ENCODE measurements at places on chromosomes 12 and 14.

DNA sequence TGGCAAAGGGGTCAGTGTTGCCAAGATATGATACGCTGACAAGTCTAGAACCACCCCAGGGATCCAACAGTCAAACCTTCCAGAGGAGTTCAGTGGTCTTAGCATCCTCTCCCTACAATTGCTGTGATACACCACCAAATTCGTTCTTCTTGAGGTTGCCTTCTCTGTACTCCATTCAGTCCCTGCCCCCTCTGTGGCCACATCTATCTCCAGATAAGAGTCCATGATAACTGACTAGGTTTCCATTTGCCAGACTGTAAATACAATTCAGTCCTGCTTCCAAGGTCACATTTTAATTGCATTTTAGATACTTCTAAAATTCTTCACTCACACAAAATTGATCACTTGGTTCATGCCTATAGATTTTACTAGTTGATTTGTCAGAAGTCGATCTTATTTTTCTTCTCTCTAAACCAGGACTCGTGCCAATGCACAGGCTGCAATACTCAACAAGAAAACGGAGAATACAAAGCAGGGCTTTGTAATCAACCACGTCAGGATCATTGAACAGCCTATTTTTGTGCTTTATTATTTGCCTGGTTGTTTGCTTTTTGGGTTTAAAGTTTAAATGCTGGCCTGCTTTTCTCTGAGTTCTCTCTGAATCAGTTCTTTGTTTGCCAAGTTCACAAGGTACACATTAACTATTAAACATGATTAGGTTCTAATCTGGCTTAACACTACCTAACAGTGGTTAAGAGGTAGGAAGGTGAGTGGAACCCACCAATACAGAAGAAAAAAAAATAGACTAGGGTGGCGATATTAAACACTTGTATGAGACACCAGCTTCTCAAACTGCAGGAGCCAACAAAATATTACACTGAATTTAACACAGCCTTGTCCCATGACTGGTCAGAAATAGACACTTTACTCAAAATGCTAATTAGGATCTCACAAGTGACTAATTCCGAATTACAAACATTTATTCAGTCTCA, 5.3 kb upstream of the TSPAN8 start:
- no peak overlapping the region for H3K4me3 ChIP-seq
- H3K27me3 ChIP-seq: no peaks in the 10 kb centered on the region
- H3K27ac ChIP-seq: no peak overlapping the region

GRCh38 chr12:3305904-3306619, 184.9 kb upstream of the PRMT8 start:
- H3K4me1 ChIP-seq: no peaks in the 10 kb centered on the region
- DNase-seq: no peak
- no peaks in the 10 kb centered on the region for H3K27me3 ChIP-seq
- H3K36me3 ChIP-seq: no peaks in the 10 kb centered on the region

GRCh38 chr14:55746558-55746957, 166.6 kb downstream of the KTN1 start:
- no peak overlapping the region for H3K4me3 ChIP-seq
- DNase-seq: no peak
- H3K36me3 ChIP-seq: no peaks in the 10 kb centered on the region

GRCh38 chr12:57935331-57935730, 6.0 kb upstream of the ATP23 start:
- H3K36me3 ChIP-seq: peaks cover 6% of the 10 kb centered on the region
- H3K4me1 ChIP-seq: peaks cover 29% of the 10 kb centered on the region
- H3K4me3 ChIP-seq: peak overlapping the region; percentile 94
- no peak for DNase-seq
- H3K27me3 ChIP-seq: no peaks in the 10 kb centered on the region

GRCh38 chr12:29732191-29732590, 51.6 kb downstream of the TMTC1 start:
- H3K36me3 ChIP-seq: no peaks in the 10 kb centered on the region
- no peak overlapping the region for H3K4me3 ChIP-seq
- no peaks in the 10 kb centered on the region for H3K4me1 ChIP-seq
- no peak overlapping the region for H3K27ac ChIP-seq
- no peaks in the 10 kb centered on the region for H3K27me3 ChIP-seq
- DNase-seq: no peak

- H3K36me3 ChIP-seq: no peaks in the 10 kb centered on the region
- no peak overlapping the region for H3K4me3 ChIP-seq
- peaks cover 37% of the 10 kb centered on the region for H3K27me3 ChIP-seq
- H3K4me1 ChIP-seq: peaks cover 9% of the 10 kb centered on the region
- H3K27ac ChIP-seq: no peak overlapping the region
Measured at GRCh38 chr14:89011355-89012281, 187.2 kb downstream of the TTC8 start.

- H3K27me3 ChIP-seq: no peaks in the 10 kb centered on the region
- H3K36me3 ChIP-seq: peaks cover 5% of the 10 kb centered on the region
- H3K4me3 ChIP-seq: no peak overlapping the region
- H3K27ac ChIP-seq: no peak overlapping the region
Measured at GRCh38 chr12:4353785-4354208, 25.7 kb downstream of the FGF23 start.

GRCh38 chr12:108642899-108643654, 9.4 kb upstream of the SELPLG start:
- H3K27me3 ChIP-seq: no peaks in the 10 kb centered on the region
- H3K36me3 ChIP-seq: no peaks in the 10 kb centered on the region
- no peak for DNase-seq

DNA sequence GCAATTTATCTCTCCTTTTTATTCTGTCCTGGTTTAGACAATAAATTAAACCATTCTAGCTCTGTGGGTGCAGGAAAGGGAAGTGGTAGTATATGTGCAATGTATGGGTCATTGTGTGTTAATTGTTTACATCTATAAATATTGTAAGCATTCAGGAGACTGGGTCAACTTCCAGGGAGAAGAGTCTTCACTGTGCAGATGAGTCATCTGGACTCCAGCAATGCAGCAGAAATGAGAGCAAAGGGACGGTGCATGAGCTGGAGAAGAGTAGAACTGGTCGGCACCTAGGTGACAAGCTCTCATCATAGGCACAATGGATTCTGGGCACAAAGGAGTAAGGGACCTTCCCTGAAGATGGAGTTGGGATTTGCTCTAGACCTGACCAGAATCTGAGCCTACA, 211.1 kb upstream of the DAAM1 start:
- no peak for DNase-seq
- no peak overlapping the region for H3K4me3 ChIP-seq
- H3K27ac ChIP-seq: no peak overlapping the region
- H3K4me1 ChIP-seq: no peaks in the 10 kb centered on the region

DNA sequence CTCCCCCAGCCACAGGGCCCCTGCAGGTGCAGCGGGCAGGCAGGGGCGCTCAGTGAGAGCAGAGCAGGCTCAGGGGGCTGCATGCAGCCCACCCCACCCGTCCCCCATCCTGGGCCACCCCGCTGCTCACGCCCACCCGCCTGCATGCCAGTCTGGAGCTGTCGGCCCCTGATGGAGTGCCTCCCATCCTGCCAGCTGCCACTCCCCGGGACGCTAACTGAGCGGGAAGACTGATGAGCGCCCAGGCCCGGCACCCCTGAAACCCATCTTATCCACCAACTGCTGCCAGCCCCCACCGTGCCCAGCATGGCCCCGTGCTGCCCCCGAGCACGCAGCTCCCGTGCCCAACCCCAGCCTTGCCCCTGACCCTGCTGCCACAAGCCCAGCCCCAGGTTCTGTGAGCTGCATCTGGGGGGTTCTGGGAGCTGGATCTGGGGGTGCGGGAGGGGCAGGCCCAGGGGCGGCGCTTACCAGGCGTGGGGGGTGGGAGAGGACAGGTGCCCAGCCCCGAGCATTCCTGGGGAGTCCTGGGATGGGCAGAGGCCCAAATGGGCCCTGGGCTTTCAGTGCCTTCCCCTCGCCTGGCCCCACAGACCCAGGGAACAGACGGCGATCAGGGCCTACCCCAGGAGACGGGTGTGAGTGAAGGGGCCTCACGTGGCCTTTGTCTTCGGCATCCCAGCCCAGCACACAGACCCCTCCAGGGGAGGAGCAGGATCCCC, 13.3 kb downstream of the AKT1 start:
- H3K27ac ChIP-seq: no peak overlapping the region
- no peaks in the 10 kb centered on the region for H3K27me3 ChIP-seq
- DNase-seq: no peak
- no peaks in the 10 kb centered on the region for H3K36me3 ChIP-seq

GRCh38 chr12:119447126-119447525, 112.6 kb downstream of the CCDC60 start:
- H3K4me3 ChIP-seq: no peak overlapping the region
- H3K27ac ChIP-seq: no peak overlapping the region
- peaks cover 23% of the 10 kb centered on the region for H3K27me3 ChIP-seq
- DNase-seq: no peak

DNA sequence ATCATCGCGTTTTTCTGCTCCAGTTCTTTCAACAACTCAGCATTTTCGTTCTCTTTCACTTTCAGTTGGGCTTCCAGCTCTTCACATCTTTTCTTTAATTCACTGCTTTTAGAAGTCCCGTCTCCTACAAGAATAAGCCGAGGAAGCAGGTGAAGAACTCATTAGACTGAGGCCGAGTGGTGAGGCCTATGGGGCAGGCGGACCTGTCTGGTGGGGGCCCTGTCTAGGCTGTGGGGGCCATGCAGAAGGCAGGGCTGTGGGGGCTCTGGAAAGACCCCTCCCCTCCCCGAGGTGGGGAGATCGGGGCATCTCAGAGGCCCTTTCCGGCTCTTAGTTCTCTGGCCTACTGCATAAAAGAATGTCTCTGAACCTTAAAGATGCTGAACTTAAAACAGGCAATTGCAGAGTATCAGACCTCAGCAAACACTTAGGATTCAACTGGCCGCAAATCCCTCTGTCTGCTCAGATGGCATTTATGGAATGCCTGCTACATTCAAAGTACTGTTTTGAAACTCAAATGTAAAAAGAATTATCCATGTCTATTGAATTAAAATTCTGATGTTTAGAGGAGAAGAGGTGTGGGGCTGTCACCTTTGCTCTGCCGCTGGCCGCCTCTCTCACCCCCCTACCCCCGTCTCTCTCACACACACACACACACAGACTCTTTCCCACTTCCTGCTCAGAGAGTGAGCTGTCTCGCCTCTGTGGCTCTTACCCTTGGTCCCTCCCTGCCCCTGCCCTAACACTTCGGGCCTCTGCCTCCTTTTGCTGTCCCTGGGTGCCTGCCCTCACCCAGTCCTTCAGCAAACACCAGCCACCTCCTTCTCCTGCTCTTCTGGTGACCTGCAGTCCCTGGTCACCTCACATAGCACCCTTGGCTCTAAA, 34.7 kb downstream of the CCDC92 start:
- H3K36me3 ChIP-seq: peaks cover 10% of the 10 kb centered on the region
- peak overlapping the region; percentile 67 for H3K27ac ChIP-seq
- H3K4me3 ChIP-seq: peak overlapping the region; percentile 81
- H3K27me3 ChIP-seq: peaks cover 7% of the 10 kb centered on the region
- H3K4me1 ChIP-seq: peaks cover 39% of the 10 kb centered on the region

GRCh38 chr14:22814941-22815713, at the start of gene SLC7A7:
Gene SLC7A7, minus strand, starts transcription at chr14:22815435. Its CDS starts 2,037 bp downstream, at chr14:22813398.
- DNase-seq: no peak
- H3K27ac ChIP-seq: no peak within 1 kb of the TSS
- no peak within 1 kb of the TSS for H3K4me3 ChIP-seq
- H3K27me3 ChIP-seq: no peaks in the 10 kb centered on the region

DNA sequence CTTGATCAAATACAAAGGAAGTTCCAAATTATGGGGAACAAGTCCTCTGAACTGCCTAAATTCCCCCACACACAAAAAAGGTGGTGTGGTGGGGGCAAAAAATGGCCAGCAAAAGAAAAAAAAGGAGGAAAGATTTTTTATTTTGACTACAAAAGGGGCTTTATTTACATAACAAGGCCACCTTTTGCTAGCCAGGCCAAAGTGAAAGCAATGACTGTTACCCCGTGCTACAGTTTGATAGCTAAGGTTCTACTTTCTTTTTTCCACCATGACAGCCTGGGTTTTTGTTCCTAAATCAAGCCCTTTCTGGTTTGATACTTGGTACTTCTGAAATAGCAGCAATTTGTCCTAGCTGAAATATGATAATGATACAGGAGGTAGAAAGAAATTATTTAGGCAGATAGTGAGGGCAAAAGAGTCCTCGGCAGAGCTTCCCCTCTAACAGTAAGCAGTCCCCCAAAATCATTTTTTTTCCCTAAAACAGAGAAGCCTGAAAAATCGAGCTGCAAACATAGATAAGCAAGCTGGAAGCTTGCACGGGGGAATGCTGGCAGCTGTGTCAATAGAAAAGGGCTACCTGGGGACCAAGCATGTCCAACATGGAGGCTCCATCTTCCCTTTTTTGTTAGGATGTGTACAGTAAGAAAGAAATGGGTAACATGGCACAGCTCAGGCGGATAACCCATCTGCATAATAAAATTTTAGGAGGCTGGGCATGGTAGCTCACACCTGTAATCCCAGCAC, 8.9 kb upstream of the B4GALNT1 start:
- DNase-seq: no peak
- H3K27ac ChIP-seq: no peak overlapping the region
- H3K4me1 ChIP-seq: no peaks in the 10 kb centered on the region

- H3K27ac ChIP-seq: no peak overlapping the region
- H3K36me3 ChIP-seq: no peaks in the 10 kb centered on the region
- H3K4me1 ChIP-seq: peaks cover 41% of the 10 kb centered on the region
- DNase-seq: no peak
- no peak overlapping the region for H3K4me3 ChIP-seq
- no peaks in the 10 kb centered on the region for H3K27me3 ChIP-seq
Measured at GRCh38 chr12:24738441-24738840, 210.5 kb downstream of the BCAT1 start.

DNA sequence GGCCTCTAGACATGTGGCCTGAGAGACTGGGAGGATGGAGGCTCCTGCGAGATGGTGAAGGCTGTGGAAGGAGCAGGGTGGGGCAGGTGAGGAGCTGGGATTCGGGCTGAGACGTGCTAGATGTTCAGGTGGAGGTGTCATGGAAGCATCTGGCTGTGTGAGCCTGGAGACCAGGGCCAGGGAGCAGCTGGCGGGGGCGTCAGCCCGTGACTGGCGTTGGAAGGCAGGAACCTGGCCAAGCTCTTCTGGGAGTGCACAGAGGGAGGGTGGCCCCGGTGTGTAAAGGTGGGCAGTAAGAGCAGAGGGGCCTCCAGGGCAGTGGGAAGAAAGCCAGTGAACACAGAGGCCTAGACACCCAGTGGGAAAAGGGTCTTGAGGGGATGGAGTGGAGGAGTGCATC, 55.1 kb upstream of the RD3L start:
- H3K4me1 ChIP-seq: peaks cover 4% of the 10 kb centered on the region
- H3K27ac ChIP-seq: no peak overlapping the region
- H3K27me3 ChIP-seq: peaks cover 16% of the 10 kb centered on the region
- DNase-seq: no peak

DNA sequence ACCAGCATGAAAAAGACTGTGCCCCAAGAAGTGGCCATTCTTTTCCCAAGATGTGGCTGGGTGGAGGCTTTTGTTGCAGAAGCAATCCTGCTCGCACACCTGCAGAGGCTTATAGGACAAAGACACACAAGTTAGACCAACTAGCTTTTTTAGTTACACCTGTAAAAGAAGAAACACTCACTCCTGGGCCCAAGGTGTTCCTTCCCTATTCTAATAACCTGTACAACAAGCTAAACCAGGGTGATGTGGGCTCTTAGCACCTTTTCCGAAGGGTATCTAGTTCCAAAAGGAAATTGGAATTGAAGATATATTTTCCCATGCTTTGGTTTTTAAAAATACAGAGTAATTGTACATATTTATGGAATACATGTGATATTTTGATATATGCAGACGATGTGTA, 31.0 kb downstream of the ENTPD5 start:
- DNase-seq: no peak
- H3K36me3 ChIP-seq: peaks cover 3% of the 10 kb centered on the region
- no peaks in the 10 kb centered on the region for H3K4me1 ChIP-seq
- no peak overlapping the region for H3K4me3 ChIP-seq
- no peak overlapping the region for H3K27ac ChIP-seq

GRCh38 chr12:133203344-133204263, 22.3 kb downstream of the ZNF268 start:
- peak overlapping the region; percentile 95 for H3K27ac ChIP-seq
- no peak overlapping the region for H3K4me3 ChIP-seq
- DNase-seq: no peak
- H3K27me3 ChIP-seq: no peaks in the 10 kb centered on the region

Data from activated T-cell treated with anti-CD3 and anti-CD28 coated beads, Interleukin-2, amount 50 U/mL, for 72 hours (primary cell).